ENCODE measurements at places on chromosomes 12 and 14.

DNA sequence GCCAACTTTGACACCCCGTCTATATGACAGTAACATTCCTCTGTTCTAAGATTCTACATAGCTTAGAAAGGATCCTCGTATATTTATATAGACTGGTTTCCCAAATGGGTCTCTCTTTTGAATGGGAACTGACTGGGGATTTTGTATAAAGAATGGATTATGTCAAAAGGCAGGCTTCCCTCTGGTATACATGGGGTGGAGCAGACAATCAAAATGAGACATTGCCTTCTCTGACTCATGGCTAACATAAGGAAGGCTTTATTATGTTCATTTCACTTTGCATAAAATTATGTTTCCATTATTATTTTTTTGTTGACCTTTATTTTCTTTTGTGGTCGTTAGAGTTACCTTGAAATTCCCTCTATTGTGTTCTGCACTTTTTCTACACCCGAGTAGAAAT is 211.1 kb downstream of the ALG10B start:
- DNase-seq = no peak

GRCh38 chr14:51419685-51420084 is 179.6 kb downstream of the TMX1 start:
- DNase-seq = no peak

- DNase-seq = no peak
Observed at GRCh38 chr14:31877255-31877798, 199.8 kb upstream of the ARHGAP5 start.

- peak; percentile 50 for DNase-seq
Observed at GRCh38 chr14:76762411-76763095, 1.3 kb downstream of the VASH1 start.

- no peak for DNase-seq
Observed at GRCh38 chr12:44640427-44641190, 235.5 kb downstream of the NELL2 start.

- DNase-seq = no peak
Observed at GRCh38 chr12:3595721-3596120, 104.7 kb downstream of the PRMT8 start.

DNA sequence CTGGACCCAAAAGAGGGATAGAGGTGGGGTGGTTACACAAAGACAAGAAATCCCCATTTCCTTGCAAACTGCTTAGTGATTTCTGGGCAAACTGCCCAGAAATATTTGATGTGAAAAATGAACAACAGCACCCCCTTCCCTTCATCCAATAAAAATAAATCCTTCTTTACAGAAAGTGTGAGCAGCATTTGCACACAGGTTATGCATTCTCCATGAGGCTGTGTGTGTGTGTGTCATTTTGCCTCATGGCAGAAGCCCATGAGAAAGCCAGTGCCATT is 17.2 kb upstream of the NRXN3 start:
- no peak for DNase-seq

GRCh38 chr12:78371284-78371683 is 493.3 kb upstream of the SYT1 start:
- no peak for DNase-seq

GRCh38 chr12:50589650-50590435 is 85.1 kb downstream of the DIP2B start:
- no peak for DNase-seq

- no peak for DNase-seq
Observed at GRCh38 chr12:52394836-52395405, 9.5 kb upstream of the KRT84 start.

GRCh38 chr12:50351120-50352043 is 45.0 kb downstream of the FAM186A start:
- DNase-seq = no peak

- no peak for DNase-seq
Observed at GRCh38 chr12:109559200-109559505, 14.2 kb downstream of the MMAB start.

- DNase-seq = no peak
Observed at GRCh38 chr14:71988939-71989338, 56.7 kb downstream of the RGS6 start.

DNA sequence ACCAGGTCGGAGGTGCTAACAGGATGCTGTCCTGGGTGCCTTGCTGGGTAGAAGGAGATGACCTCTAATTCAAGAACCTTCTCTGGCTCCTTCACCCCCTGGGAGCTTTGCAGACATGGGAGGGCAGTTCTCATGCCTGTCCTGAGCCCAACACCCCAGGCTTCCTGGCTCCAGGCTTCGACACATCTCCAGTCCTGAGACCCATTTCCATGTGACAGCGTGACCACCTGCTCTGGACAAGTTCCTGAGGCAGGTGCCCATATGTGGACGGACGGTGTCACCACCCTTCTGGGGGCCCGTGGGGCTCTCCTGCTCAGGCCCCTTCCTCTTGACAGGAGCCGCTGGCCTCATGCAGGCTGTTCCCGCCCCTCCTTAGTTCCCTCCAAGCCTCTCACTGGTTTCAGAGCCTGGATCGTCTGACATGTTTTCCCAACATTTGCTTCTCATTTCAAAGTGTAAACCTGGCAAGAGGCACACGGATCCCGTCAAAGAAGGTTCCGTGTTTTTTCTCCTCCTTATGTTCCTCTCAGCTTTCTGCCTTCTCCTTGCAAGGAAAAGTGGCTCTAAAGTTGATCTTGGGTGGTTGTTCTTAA is 291.9 kb upstream of the RTL1 start:
- DNase-seq = no peak

GRCh38 chr12:119788786-119789185 is 88.3 kb downstream of the CIT start:
- no peak for DNase-seq

DNA sequence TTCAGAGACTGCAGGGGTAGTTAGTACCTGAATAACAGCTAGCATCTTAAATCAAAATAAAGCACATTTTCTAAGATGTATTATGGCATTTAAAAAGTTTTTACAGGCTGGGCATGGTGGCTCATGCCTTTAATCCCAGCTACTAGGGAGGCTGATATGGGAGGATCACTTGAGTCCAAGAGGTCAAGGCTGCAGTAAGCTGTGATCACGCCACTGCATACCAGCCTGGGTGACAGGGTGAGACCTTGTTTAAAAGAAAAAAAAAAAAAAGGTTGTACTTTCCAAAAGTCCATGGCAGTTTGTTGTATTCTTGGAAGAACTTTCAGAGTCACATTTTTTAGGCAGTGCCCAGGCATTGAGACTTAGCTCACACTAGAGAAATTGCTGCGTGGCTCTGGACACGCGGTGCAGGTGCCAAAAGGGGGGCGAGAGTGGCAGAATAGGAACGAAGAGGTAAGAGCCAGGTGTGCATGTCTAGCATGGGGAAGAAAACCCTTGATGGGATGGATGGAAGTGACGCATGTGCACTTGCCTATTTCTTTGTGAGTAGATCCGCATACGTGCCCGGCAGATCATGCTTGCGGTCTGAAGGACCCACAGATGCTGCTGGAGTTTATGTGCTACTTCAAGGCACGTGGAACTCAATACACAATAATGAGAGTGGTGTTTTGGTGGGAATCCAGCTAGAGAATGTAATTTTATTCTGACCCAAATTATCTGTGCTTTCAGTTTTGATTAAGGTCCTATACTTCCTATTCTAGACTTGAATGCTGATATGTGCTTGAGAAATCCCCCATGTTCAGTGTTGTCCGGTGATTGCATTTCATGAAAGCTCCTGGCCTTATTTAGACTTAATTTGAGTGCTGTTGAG is 11.9 kb downstream of the ANKRD13A start:
- no peak for DNase-seq

- no peak for DNase-seq
Observed at GRCh38 chr14:99579903-99580571, 24.0 kb downstream of the CCDC85C start.

DNA sequence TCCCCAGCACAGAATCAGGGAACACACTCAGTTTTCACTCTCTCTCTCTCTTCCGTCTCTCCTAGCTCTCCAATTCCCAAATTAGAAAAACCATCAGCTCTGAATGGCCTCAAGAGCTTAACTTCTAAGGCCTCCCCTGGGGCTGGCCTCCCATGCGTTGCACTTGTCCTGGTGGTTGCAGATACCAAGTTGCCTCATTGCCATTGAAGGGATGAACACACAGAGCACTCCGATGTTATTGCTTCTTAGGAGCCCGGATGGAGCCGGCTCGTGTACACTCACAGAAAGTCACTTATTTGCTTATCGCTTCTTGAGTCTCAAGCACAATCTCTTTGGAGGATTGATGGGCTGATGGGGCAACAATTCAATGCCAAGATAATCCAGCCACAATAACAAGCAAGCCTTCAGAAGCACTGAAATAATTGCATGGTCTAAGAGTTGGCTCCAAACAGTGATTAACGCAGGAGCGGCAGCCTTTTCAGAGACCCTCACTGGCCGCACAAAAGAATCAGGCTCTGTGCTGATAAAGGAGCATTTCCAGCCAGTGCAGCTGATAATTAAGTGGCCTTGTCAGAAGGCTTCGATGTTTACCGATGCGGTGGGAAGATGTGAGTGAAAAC is 175.8 kb upstream of the TMEM132C start:
- no peak for DNase-seq

- DNase-seq = no peak
Observed at GRCh38 chr14:104953097-104953496, 25.1 kb downstream of the AHNAK2 start.

DNA sequence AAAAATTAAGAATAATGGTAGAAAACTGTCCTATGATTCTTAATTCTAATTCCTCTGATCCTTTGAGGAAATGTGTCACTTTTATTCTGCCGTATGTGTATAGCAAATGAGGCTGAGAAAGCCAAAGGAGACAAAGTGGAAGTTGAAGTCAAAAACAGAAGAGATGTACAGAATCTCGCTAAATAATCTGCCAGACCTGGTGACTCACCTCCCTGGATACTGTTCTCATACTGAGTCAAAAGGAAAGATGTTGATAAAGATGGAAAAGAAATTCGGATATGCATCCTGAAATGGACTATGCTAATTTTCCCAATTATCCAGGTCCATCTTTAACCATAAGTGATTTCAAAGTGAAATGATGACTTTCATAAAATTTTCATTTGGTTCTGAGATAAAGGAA is 92.5 kb downstream of the DUSP6 start:
- no peak for DNase-seq

DNA sequence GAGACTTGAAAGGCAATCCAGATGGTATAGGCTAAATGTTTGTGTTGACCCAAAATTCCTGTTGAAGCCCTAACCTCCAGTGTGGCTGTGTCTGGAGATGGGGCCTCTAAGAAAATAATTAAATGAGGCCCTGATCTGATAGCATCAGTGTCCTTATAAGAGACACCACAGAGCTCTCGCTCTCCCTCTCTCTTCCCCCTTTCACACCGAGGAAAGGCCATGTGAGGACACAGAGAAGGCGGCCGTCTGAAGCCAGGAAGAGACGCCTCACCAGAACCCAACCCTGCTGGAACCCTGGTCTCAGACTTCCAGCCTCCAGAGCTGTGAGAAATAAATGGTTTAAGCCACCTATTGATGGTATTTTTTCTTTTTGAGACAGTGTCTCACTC is 87.5 kb downstream of the SCARB1 start:
- no peak for DNase-seq

- DNase-seq = no peak
Observed at GRCh38 chr14:105152794-105153241, 15.8 kb downstream of the JAG2 start.

DNA sequence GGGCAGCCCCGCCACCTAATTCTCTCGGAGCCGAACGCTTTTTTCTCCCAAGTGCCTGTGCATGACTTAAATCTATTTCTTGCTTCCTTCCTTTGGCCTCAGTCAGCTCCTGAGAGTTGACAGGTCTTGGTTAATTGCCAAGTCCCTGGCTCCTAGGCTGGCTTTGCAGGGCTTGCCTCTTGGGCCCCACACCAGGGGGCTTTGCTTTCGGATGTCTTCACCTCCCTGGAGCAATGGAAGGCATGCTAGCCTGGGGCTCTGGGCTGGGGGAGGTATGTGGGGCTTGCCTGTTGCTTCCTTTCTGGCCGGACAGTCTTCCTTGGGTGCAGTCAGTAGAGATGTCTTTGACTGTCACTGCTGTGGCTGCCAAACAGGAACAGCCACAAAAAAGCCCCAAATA is 2.2 kb upstream of the KRT80 start:
- DNase-seq = no peak

- no peak for DNase-seq
Observed at GRCh38 chr12:58787021-58787760, 133.1 kb downstream of the LRIG3 start.

Measured in D721Med (cell line).